Activated T-cell treated with anti-CD3 and anti-CD28 coated beads, Interleukin-2, amount 50 U/mL, for 72 hours (primary cell): ENCODE measurements at places on chromosomes 1 and 21.

GRCh38 chr1:234499119-234499942 is 20.4 kb upstream of the TARBP1 start:
- H3K4me3 ChIP-seq, result peak overlapping the region; percentile 53
- H3K4me1 ChIP-seq, result peaks cover 79% of the 10 kb centered on the region
- H3K27ac ChIP-seq, result no peak overlapping the region
- peaks cover 25% of the 10 kb centered on the region for H3K36me3 ChIP-seq
- H3K27me3 ChIP-seq, result peaks cover 6% of the 10 kb centered on the region
- DNase-seq, result peak; percentile 86

- no peaks in the 10 kb centered on the region for H3K27me3 ChIP-seq
- peak; percentile 69 for DNase-seq
- H3K4me1 ChIP-seq, result peaks cover 54% of the 10 kb centered on the region
These were observed 639 bp upstream of the DNAJB4 start for GRCh38 chr1:78003882-78004718.

GRCh38 chr1:74530892-74531291 is 18.5 kb upstream of the LRRC53 start:
- no peak for DNase-seq
- no peak overlapping the region for H3K27ac ChIP-seq
- H3K36me3 ChIP-seq, result no peaks in the 10 kb centered on the region
- H3K4me1 ChIP-seq, result no peaks in the 10 kb centered on the region
- H3K4me3 ChIP-seq, result no peak overlapping the region

GRCh38 chr1:234851450-234852438 is 241.8 kb upstream of the IRF2BP2 start:
- H3K27me3 ChIP-seq, result no peaks in the 10 kb centered on the region
- H3K4me1 ChIP-seq, result peaks cover 55% of the 10 kb centered on the region
- H3K36me3 ChIP-seq, result no peaks in the 10 kb centered on the region
- no peak overlapping the region for H3K27ac ChIP-seq
- DNase-seq, result no peak
- H3K4me3 ChIP-seq, result no peak overlapping the region

GRCh38 chr1:59498640-59499039 is 201.7 kb downstream of the FGGY start:
- DNase-seq, result no peak
- H3K4me3 ChIP-seq, result no peak overlapping the region
- peaks cover 2% of the 10 kb centered on the region for H3K36me3 ChIP-seq
- no peaks in the 10 kb centered on the region for H3K4me1 ChIP-seq
- H3K27me3 ChIP-seq, result no peaks in the 10 kb centered on the region
- no peak overlapping the region for H3K27ac ChIP-seq

GRCh38 chr1:181493166-181493565 is 9.8 kb downstream of the CACNA1E start:
- no peaks in the 10 kb centered on the region for H3K4me1 ChIP-seq
- H3K4me3 ChIP-seq, result no peak overlapping the region
- no peak overlapping the region for H3K27ac ChIP-seq
- H3K27me3 ChIP-seq, result peaks cover 67% of the 10 kb centered on the region

- H3K36me3 ChIP-seq, result no peaks in the 10 kb centered on the region
- H3K27ac ChIP-seq, result peak overlapping the region; percentile 50
- peaks cover 41% of the 10 kb centered on the region for H3K4me1 ChIP-seq
- peak overlapping the region; percentile 8 for H3K4me3 ChIP-seq
- no peaks in the 10 kb centered on the region for H3K27me3 ChIP-seq
These were observed 27.4 kb downstream of the CHML start for GRCh38 chr1:241612533-241613477.

DNA sequence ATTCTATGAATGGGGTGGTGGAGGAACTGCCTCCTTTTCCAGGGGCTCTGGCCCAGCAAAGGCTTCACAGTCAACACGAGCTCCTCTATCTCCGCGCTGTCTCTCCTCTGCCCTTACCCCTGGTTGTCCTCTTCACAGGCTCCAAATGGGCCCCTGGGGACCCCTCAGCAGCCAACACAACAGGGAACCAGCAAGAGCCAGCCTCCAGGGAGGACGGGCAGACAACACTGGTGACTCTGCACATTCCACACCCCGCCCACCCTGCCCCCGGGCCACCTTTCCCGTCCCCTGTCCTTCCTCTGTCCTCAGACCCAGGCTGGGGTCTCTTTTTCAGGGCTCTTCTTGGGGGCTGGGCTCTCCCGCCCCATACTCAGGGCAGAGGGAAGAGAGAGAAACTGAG is 17.5 kb upstream of the ETV3 start:
- H3K27me3 ChIP-seq, result peaks cover 21% of the 10 kb centered on the region
- H3K36me3 ChIP-seq, result no peaks in the 10 kb centered on the region
- peak overlapping the region; percentile 48 for H3K27ac ChIP-seq
- no peak for DNase-seq
- H3K4me1 ChIP-seq, result peaks cover 18% of the 10 kb centered on the region

GRCh38 chr1:214989341-214989740 is 93.2 kb upstream of the KCNK2 start:
- no peaks in the 10 kb centered on the region for H3K4me1 ChIP-seq
- no peaks in the 10 kb centered on the region for H3K36me3 ChIP-seq
- no peak overlapping the region for H3K27ac ChIP-seq
- no peaks in the 10 kb centered on the region for H3K27me3 ChIP-seq
- no peak for DNase-seq

- DNase-seq, result no peak
- H3K4me3 ChIP-seq, result no peak overlapping the region
- no peak overlapping the region for H3K27ac ChIP-seq
- H3K36me3 ChIP-seq, result peaks cover 54% of the 10 kb centered on the region
These were observed 25.0 kb downstream of the CD55 start for GRCh38 chr1:207346513-207346912.

DNA sequence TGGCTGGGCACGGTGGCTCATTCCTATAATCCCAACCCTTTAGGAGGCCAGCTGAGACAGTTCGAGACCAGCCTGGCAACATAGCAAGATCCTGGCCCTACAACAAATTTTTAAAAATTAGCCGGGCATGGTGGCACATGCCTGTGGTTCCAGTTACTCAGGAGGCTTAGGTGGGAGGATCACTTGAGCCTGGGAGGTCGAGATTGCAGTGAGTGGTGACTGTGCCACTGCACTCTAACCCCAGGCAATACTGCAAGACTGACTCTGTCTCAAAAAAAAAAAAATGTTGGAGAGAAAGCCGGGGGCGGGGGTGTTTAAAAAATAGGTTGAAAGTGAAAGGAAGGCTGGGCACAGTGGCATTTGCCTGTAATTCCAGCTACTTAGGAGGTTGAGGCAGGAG is 16.5 kb downstream of the CLDN19 start:
- peaks cover 3% of the 10 kb centered on the region for H3K36me3 ChIP-seq
- no peak for DNase-seq

DNA sequence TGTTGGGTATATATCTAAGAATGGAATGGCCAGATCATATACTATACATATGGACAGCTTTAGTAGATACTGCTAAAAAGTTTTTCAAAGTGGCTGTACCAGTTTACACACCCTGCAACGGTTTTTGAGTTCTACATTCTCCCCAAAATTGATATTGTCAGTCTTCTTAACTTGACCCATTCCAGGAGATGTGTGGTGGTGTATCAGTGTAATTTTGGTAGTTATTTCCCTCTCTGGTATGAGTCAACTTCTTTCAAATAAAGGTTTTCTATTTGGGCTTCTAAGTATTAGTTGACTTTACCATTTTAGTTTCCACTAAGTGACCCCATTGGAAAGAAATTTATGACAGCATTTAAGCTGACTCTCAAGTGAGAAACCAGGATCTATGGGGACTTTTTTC is 29.2 kb downstream of the INKA2 start:
- H3K4me3 ChIP-seq, result no peak overlapping the region
- H3K36me3 ChIP-seq, result peaks cover 23% of the 10 kb centered on the region
- peaks cover 40% of the 10 kb centered on the region for H3K4me1 ChIP-seq

- H3K4me1 ChIP-seq, result peaks cover 71% of the 10 kb centered on the region
- DNase-seq, result peak; percentile 67
These were observed 55.2 kb downstream of the PUM1 start for GRCh38 chr1:31010086-31010989.

- no peaks in the 10 kb centered on the region for H3K27me3 ChIP-seq
- H3K4me1 ChIP-seq, result no peaks in the 10 kb centered on the region
- no peaks in the 10 kb centered on the region for H3K36me3 ChIP-seq
- no peak overlapping the region for H3K4me3 ChIP-seq
- no peak for DNase-seq
- H3K27ac ChIP-seq, result no peak overlapping the region
These were observed 645.6 kb upstream of the ADGRL2 start for GRCh38 chr1:81155131-81155530.

DNA sequence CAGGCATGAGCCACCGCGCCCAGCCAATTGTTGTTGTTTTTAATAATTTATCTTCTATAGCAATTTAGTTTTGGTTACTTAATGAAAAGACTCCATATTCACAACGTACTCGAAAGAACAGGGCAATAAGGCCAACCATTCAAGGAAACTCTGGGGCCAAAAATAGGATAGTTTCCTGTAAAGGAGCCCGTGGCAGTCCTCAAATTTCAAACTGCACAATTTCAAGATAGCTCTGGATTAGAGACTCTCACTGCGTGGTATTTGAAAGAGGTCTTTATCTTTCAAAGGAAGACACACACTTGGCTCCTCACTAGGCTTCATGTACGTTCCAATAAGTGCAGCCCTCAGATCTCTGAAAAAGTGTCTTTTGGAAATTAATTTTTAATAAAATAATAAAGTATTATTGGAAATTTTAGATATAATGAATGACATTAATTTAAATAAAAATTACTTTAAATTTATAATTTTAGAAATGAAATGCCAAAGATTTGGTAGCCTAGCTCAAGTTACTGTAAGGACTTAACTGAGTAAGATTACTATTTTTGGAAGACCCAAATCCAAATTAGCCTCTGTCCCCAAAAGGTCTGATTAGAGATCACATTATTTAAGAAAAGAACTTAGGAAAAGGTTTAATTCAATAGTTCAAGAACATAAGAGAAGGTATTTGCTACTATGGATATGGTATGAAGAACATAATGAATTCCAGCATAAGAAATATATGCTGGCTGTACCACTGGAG is 22.7 kb upstream of the DONSON start:
- no peaks in the 10 kb centered on the region for H3K27me3 ChIP-seq
- peaks cover 5% of the 10 kb centered on the region for H3K36me3 ChIP-seq
- no peaks in the 10 kb centered on the region for H3K4me1 ChIP-seq
- H3K4me3 ChIP-seq, result no peak overlapping the region

- no peak overlapping the region for H3K4me3 ChIP-seq
- H3K27ac ChIP-seq, result no peak overlapping the region
- no peak for DNase-seq
- peaks cover 2% of the 10 kb centered on the region for H3K36me3 ChIP-seq
- no peaks in the 10 kb centered on the region for H3K27me3 ChIP-seq
These were observed 25.3 kb downstream of the NADK start for GRCh38 chr1:1752636-1753606.

GRCh38 chr1:226363801-226364513 is 43.9 kb downstream of the PARP1 start:
- no peaks in the 10 kb centered on the region for H3K27me3 ChIP-seq
- H3K4me1 ChIP-seq, result no peaks in the 10 kb centered on the region
- no peak overlapping the region for H3K4me3 ChIP-seq
- H3K27ac ChIP-seq, result no peak overlapping the region
- DNase-seq, result no peak
- H3K36me3 ChIP-seq, result peaks cover 4% of the 10 kb centered on the region

- DNase-seq, result no peak
- H3K27me3 ChIP-seq, result no peaks in the 10 kb centered on the region
- H3K4me1 ChIP-seq, result peaks cover 5% of the 10 kb centered on the region
These were observed 329.5 kb downstream of the NPHP4 start for GRCh38 chr1:5662744-5663126.

GRCh38 chr1:161932668-161933067 is 91.0 kb downstream of the OLFML2B start:
- H3K4me3 ChIP-seq, result no peak overlapping the region
- peaks cover 10% of the 10 kb centered on the region for H3K36me3 ChIP-seq
- H3K27ac ChIP-seq, result no peak overlapping the region
- H3K4me1 ChIP-seq, result peaks cover 49% of the 10 kb centered on the region
- no peak for DNase-seq
- no peaks in the 10 kb centered on the region for H3K27me3 ChIP-seq
